Stimulated activated CD8-positive, alpha-beta memory T cell treated with anti-CD3 and anti-CD28 coated beads, Interleukin-4, amount 100 ng/mL, for 1 hour (primary cell): ENCODE measurements at places on chromosomes 4 and X.

DNA sequence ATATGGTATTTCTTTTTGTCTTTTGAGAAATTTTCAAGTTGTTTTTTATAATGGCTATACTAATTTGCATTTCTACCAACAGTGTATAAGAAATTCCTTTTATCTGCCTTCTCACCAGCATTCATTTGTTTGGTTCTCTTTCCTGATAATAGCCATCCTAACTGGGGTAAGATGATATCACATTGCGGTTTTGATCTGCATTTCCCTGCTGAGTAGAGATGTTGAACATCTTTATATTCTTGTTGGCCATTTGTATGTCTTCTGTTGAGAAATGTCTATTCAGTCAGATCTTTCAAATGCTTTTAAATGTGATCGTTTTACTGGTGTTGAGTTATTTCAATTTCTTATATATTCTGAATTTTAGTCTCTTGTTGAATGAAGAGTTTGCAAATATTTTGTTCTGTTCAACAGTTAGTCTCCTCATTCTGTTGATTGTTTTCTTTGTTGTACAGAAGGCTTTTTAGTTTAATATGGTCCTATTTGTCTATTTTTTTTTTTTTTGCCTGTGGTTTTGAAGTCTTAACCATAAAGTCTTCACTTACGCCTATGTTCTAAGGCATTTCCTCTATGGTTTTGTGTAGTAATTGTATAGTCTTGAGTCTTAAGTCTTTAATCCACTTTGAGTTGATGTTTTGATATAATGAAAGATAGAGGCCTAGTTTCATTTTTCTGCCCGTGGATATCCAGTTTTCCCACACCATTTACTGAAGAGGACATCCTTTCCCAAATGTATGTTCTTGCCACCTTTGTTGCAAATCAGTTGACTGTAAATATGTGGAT lies 1566.9 kb downstream of the STIM2 start:
- no peak for DNase-seq

DNA sequence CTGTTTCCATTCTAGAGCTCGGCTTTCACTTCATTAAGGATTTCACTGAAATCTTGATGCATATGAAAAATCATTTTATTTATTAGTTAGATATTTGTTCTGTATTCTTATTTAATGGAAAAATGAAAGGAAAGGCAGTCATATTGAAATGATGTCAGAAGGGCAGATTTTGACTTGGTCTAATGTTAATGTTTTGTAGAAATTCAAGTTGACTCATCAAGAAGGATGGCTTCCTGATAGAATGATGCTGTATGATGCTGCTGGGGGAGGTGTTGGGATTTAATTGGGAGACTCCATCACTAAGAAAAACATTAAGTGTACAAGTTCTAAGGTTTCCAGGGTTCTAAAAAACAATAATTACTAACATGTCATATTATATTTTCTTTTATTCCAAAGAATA lies 204.8 kb downstream of the PDGFC start:
- no peak for DNase-seq

DNA sequence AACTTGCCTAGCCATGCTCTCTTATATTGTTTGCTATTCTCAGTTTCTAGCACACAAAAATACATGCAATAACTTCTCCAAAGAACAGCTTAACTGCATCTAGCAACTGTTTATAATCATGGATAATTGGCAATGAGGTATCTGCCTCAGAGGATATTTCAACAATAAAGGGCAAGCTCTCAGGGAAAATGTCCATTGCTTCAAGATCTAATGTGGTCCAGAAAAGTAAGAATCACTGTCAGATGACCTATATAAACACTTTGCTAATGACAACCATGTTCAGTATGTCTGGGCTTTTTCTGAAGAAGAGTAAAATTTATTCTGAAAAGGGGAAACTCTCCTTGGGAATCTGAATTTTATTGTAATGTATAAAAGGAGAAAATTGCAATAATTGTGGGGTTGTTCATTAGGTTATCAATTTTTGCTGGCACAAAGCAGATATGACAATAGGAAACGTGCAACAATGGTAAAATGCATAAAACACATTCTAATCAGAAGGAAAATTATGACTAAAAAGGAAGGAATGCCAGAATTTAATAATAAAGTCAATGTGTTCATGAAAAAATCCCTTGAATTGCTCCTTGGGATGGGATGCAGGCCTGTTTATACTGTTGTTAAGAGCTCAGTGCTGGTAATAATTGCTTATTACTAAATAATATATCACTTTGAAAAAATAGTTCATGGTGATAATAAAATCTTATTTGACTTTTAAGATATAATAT lies 90.3 kb downstream of the ANTXR2 start:
- DNase-seq: no peak

DNA sequence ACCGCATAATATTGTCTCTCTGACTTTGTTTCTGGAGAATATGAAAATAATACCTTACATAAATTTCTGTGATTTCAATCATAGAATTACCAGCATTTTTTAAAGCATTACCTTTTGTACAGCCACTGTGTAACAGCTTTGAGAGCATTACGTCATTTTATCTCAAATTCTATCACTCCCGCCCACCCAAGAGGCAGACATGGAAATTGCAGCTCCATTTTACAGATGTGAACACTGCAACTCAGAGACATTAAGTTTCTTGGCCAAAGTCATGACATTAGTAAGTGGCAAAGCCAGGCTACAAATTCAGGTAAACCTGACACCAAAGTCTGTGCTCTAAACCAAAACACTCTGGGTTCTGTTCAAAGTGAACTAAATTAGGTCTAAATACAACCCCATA lies 33.6 kb upstream of the KDR start:
- no peak for DNase-seq

DNA sequence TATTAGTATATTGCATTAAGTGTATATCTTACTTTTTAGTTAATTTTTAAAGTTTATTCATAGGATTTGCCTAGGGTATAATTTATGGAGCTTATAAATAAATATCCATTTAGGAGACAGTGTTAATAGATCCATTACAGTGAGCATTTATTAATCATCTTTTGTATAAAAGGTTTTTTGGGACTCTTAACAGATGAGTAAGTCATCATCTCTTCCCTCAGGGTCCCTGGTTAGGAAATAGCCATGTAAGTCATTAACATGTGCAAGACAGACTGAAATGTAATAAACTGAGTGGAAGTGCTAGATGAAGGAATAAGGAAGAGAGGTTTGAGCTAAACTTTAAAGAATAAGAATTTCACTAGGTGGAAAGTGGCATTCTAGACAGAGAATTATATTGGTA lies 69.2 kb downstream of the PAQR3 start:
- no peak for DNase-seq

- no peak for DNase-seq
These were observed 106.2 kb upstream of the MAML3 start for GRCh38 chr4:140260227-140260626.
